ENCODE measurements at places on chromosomes 5 and 9. TPM values are rescaled to one million over a fixed set of nuclear protein-coding genes. Genes with fewer than 3 reads are reported as not detected.

- DNase-seq: no peak
Observed at GRCh38 chr5:31655491-31655890, 16.6 kb downstream of the PDZD2 start.

The HSD17B4 gene
- total RNA-seq: 149 TPM

The LHX6 gene
- 1.5 TPM for total RNA-seq

- DNase-seq: no peak
Observed at GRCh38 chr5:63127054-63127453, 548.4 kb downstream of the LRRC70 start.

The FBLL1 gene
- total RNA-seq: 20.9 TPM

- DNase-seq: peak; percentile 79
Observed at GRCh38 chr9:133609311-133610098, at the start of gene FAM163B. Gene FAM163B, minus strand, starts transcription at chr9:133609389. Its CDS starts 29,166 bp downstream, at chr9:133580223.

The RNF183 gene
- total RNA-seq: not detected

The CFAP90 gene
- 2.7 TPM for total RNA-seq
